Activated T-cell treated with anti-CD3 and anti-CD28 coated beads for 4 hours (primary cell): ENCODE measurements at places on chromosomes 5 and 9.

DNA sequence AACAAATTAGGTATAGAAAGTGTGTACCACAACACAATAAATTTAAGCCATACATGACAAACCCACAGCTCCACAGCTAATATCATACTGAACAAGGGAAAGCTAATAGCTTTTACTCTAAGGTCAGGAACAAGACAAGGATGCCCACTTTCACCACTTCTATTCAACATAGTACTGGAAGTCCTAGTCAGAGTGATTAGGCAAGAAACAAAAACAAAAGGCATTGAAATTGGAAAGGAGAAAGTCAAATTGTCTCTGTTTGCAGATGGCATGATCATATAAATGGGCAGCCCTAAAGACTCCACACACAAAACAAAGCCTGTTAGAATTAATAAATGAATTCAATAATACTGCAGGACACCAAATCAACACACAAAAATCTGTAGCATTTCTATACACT is 548.8 kb downstream of the CTNND2 start:
- no peak for DNase-seq

GRCh38 chr9:14207352-14207995 is 106.5 kb downstream of the NFIB start:
- no peak for DNase-seq

- DNase-seq, result no peak
Observed at GRCh38 chr5:55445791-55446190, 89.0 kb downstream of the PLPP1 start.

- no peak for DNase-seq
Observed at GRCh38 chr5:141051521-141051866, 320 bp downstream of the PCDHB1 start.

GRCh38 chr5:75116856-75117255 is 64.5 kb upstream of the GCNT4 start:
- no peak for DNase-seq

DNA sequence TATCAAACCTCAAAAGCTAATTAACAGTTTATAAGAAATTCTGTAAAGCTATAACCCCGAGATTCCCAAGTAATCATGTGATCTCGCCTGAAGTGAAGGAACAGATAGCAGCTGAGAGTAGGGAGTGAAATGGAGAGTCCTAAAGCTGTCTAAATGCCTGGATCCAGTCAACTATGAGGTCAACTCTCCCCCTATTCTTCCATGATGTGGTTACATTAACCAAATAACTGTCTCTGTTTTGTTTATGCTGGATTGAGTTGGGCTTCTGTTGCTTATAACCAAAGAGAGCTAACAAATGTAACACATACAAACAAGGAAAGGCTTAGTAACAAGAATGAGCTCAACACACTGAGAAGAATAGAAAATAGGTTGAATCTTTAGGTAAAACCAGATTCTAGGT is 41.6 kb downstream of the GKAP1 start:
- DNase-seq, result no peak

- DNase-seq, result no peak
Observed at GRCh38 chr5:78701795-78702410, 53.3 kb upstream of the LHFPL2 start.

DNA sequence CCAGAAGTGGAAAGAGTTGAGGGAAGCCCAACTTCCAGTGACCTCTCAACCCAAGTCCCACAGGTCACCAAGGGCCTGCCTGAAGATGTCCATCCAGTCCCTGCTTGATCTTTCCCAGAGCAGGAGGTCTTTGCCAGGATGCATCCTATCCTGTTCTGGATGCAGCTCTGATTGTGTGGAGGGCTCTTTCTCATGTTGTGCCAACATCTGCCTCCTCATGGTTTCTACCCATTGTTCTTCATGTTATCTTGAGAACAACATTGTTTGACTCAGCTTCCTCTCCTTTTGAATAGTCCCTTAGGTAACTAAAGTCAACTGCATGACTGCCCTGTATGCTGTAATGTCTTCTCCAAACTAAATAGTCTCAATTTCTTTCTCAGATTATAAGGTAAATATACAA is 169.3 kb downstream of the CCDC192 start:
- no peak for DNase-seq
